ENCODE measurements at places on chromosomes 3 and 15.
A peak's percentile ranks its signal among the peaks of the same experiment; 100 is the strongest.

- no peak for DNase-seq
These were observed 1291.9 kb downstream of the SI start for GRCh38 chr3:163786416-163786815.

DNA sequence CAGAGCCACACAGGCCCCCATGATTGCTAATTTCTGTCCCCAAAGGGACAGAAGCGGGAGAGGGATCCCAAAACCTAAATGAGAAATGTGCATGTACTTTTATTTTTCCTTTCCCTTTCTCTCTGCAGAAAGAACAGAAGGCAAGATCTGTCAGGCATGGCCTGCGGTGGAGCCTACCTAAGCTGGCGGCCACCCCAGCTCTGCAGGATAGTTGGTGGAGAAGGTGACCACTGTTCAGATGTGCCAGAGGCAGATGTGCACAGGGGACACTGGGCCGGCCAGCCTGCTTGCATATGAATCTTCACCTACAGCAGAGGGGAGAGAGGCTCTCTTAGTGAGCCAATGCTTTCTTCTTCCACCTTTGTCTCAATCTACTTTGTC lies 2.1 kb upstream of the AMOTL2 start:
- DNase-seq, result no peak

GRCh38 chr3:139552632-139553365 lies 13.3 kb upstream of the RBP1 start:
- no peak for DNase-seq

DNA sequence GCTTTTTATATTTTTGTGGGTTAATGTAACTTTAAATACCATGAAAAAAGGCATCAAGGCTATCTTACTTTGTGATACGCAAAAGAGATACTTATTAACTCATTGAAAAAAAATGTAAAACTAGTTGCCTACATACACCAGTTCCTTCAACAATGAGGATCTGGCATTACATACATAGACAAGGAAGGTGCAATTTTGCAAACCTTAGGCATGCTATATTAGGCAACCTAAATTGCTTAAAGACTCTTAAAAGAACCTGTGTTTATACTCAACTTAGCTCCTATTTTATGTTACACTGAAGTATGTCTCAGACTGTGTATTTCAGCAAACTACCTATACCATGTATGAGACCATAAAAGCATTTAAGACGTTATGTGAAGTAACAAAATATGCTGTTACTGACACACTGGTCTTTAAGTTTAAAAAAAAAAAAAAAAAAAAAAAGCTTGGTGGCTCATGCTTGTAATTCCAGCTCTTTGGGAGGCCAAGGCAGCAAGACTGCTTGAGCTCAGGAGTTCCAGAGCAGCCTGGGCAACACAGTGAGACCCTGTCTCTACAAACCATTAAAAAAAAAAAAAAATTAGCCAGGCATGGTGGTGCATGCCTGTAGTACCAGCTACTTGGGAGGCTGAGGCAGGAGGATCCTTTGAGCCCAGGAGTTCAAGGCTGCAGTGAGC lies 9.1 kb downstream of the TASOR start:
- no peak for DNase-seq

- no peak for DNase-seq
These were observed 6.5 kb downstream of the RUBCN start for GRCh38 chr3:197730200-197730599.

DNA sequence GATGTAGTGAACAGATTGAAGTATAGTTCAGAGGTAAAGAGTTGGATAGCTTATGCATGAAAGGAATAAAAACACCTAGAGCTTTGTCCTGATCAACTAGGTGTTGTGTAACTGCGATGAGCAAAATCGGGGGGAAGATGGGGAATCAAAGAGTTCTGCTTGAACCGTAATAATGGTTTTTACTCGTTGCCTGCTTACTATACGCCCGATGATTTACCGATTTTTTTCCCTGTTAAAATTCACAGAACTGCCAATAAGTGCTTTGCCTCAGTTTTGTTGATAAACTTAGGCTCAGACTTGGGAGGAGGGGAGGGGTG lies 783 bp upstream of the DNAJB11 start:
- DNase-seq, result no peak

DNA sequence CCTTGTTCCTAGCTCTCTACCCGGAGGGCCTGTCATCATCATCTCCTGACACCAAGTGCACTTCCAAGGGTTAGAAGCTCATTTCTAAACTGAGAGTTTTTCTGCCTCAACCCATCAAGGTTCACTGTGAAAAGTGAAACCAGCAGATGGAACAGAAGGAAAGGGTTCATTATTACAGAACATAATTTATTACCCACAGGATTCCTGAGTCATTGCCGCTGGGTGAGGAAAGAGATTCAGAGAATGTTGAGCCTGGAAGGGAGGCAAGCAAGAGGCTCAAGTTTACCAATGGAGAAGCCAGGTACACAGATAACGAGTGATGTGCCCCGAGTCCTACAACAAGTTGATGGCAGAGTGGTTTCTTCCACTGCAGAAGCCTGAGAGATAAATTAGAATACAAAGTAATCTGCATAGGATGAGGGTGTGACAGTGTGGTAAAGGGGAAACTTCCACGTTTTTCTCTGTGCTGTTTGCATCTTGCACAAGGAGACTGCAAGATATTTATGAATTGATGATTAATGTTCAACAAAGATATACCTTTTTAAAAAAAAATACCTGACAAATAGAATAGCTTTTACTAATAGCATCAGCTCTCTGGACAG lies 80.5 kb upstream of the SETMAR start:
- DNase-seq, result no peak

GRCh38 chr15:50218691-50219090 lies 36.7 kb downstream of the SLC27A2 start:
- no peak for DNase-seq

DNA sequence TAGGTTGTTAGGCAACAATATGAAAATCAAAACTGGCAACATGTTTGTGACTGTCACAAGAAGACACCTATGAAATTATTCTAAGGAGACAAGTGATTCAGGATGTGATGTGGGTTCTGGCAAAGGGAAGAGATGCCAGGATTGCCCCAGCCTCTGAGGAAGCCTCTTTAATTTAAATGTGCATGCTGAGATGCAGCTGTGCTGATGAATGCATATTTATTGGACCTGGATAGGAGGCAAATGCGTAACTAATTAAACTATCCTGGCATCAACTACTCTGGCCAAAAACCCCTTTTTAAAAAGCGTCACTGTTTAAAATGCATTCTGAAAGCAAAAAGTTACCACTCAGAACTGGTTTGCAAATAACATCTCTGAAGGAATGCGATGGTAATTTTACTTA lies 176.5 kb upstream of the DPH6 start:
- DNase-seq, result no peak

DNA sequence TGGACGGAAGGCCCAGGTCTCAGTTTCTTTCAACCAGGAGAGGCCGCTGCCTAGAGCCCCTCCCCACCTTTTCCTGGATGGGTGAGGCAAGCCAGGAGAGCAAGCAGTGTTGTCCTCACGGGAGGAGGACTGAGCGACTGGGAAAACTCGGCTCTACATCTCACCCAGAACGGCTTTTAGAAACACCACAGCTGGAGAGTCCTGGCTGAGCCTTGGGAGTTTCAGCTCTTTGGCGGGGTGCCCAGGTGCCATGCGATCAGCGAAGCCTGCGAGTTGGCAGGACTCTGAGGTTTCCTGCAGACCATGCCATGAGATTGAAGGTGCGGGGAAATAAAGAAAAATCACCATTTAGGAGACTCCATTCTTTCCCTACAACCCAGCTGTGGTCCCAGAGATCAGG lies 26.0 kb downstream of the PPCDC start:
- no peak for DNase-seq

DNA sequence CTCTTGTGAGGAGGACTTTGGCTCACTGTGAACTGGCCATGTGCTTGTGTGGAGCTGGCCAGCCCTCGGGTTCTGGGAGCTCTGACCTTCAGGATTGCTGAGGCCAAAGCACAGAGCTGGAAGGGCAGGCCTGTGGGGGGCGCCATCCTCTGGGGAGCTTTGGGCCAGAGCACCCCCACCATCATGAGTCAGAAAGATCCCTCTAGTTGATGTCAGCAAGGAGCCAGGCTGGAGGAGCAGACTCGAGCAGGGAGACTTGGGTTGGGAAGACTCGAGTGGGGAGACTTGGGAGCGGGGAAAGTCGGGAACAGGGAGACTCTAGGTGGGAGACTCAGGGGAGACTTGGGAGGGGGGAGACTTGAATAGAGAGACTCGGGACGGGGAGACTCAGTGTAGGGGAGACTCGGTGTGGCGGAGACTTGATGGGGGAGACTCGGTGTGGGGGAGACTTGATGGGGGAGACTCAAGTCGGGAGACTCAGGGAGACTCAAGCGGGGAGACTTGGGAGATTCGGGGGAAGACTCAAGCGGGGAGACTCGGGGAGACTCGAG lies 37.7 kb upstream of the PLXNA1 start:
- DNase-seq, result no peak

- no peak for DNase-seq
These were observed 29.9 kb upstream of the MCCC1 start for GRCh38 chr3:183129243-183129642.

DNA sequence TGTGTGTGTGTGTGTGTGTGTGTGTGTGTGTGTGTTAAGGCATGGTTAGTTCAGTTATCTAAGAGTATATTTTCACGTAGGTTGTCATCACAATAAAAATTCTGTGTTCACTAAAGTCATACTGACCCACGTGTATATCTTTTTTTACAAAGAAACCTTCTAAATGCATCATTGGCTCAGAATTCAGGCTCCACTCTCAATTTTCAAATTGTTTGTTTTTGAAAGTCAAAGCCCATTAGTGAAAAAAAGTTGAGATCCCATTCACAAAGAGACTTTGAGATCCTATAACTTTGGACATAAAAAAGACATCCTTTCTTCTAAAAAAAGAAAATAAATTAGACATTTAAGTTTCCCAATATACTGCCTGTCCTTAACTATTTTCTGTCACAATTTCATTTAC lies 59.3 kb downstream of the GBE1 start:
- no peak for DNase-seq

GRCh38 chr3:9035473-9035872 lies 72.2 kb upstream of the RAD18 start:
- DNase-seq, result no peak

DNA sequence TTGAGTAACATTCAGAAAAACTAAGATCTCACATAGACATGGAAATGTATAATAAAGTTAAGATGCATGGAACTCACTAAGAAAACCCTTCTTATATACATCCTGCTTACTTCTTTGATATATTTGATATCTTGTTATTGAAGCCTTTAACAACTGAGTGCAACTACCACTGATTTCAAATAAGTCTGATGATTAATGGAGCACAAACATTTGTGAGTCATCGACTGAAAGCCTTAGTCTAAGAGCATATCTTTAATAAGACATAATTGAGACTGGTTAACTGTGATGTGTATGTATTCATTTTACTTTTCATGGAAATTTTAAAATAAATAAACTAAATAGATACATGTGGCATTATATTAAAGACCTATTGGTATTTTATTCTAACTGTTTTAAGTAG lies 740.5 kb downstream of the EPHA3 start:
- no peak for DNase-seq

DNA sequence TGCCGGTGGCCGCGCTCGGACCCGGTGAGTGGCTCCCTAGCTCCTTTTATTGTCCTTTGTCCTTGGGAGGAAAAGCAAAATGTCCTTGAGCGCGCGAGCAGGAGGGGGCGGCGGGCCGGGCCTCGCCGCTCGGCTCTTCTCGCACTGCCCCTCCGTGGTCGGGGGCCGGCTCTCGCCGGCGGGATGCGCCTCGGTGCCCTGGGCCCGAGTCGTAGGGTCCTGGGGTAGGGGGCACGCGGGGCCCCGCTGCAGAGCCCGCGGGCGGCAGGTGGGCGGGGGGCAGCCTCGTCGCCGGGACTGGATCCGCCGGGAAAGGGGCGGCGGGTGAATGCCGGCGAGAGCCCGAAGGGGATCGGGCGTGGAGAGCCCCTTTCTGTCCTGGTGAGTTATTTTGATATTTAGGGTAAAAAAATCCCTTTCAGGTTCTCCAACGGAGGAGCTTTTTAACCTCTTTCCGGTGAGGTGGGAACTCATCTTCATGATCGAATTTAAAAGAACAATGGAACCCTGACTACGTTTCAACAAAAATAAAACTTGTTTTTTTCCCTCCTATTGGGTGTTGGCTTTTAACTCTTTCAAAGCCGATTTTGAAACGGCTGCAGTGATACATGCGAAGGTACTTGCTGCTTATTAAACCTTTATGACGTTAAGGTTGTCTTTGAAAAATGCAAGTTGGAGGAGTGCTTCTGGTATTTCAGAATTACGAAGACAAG lies 16.8 kb upstream of the CHD2 start:
- DNase-seq, result peak; percentile 13

DNA sequence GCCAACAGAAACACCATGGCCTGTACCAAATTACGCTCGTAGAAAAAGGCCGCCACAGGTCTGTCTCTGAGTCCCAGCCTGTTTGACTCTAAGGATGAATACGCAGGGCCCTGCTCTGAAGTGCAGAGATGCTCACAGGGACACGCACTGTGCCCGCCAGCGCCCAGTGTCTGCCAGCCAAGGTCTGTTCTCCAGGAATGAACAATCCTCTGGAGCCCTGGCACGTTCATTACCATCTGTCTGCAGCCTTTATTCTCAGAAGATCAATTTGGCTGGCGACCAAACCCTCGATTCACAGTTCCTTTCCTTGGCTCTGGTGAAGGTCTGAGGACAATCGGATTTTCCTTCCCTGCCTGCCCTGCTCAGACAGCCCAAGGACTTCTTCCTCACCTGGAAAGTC lies 66.3 kb downstream of the NIPA2 start:
- no peak for DNase-seq

- DNase-seq, result no peak
These were observed 43.5 kb downstream of the FMN1 start for GRCh38 chr15:33150971-33151370.

- no peak for DNase-seq
These were observed 32.9 kb upstream of the SEC13 start for GRCh38 chr3:10353661-10354360.

DNA sequence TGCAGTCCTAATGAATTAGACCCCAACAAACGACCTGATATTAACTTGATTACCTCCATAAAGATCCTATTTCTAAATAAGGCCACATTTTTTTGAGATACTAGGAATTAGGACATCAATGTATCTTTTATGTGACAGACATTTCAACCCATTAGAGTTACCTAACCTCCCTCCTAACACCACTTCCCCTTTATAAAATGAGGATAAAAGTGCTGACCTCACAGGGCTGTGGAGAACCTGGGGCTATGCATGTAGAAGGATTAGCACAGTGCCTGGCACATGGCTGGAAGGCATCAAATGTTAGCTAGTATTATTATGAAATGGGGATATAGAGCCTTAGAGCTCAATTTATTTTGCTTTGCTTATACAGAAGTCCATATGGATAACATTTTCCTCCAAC lies 53.5 kb upstream of the LRRN1 start:
- no peak for DNase-seq

DNA sequence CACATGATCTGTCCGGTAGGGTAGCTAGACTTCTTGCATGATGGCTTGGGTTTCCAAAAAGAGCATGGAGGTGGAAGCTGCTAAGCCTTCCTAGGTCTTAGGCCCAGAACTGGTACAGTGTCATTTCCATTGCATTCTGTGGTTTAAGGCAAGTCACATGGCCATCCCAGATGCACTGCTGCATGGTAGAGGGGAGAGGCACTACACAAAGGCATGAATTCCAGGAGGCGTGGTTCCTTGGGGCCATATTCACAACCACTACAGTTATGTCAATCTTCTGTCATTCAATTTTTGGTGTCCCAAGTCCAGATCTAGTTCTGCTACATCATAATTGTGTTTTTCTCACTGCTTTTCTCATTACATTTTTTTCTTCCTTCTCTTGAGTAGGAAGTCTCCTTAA lies 122.2 kb upstream of the CHRM5 start:
- no peak for DNase-seq

Data from stimulated activated CD4-positive, alpha-beta T cell treated with anti-CD3 and anti-CD28 coated beads, TNF-alpha, amount 100 ng/mL, for 1 hour (primary cell).